ENCODE measurements at places on chromosomes 6 and 20.

DNA sequence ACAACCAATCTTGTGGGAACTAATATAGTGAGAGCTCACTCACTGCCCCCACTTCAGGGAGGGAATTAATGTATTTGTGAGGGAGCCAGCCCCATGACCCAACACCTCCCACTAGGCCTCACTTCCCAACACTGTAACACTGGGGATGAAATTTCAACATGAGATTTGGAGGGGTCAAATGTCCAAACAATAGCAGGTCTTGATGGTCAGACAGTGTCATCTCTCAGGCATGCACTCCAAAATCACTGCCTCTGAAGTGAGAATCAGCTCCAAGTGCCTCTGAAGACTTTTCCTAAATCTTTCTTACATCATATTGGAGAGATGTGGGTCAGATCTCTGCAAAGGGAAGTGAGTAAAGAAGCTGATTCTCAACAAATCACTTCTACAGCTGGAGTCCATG, 13.8 kb upstream of the SAYSD1 start:
- no peak for DNase-seq

DNA sequence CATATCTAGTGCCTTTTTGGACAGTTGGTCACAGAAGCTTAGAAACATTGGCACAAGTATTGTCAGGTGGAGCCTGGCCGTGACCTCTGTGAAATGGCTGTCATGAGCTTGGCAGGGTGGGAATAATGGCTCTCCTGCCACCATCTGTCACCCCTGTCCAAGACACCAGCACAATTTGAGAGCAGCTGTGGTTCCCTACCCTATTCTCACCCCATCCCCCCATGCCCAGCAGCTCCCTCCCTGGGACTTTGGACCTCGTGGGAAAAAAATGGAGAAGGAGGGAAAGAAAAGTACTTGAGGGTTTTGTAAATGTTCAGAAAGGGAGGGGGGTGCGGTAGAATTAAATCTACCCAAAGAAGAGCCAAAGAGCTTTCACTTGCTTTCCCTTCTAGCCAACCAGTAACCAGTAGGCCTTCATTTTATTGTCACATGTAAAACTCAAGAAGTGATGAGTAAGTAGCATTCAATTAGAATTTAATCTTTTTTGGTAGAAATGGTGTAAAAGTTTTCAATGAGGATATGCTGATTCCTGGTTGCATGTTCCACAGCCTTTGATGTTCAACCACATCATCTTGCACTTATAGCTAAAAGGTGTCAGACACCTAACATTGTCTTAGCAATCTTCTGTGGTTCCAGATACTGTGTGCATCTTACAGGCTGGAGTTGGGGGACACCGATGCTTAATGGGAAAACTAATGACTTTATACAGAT, 263.5 kb upstream of the TAB2 start:
- DNase-seq = no peak

DNA sequence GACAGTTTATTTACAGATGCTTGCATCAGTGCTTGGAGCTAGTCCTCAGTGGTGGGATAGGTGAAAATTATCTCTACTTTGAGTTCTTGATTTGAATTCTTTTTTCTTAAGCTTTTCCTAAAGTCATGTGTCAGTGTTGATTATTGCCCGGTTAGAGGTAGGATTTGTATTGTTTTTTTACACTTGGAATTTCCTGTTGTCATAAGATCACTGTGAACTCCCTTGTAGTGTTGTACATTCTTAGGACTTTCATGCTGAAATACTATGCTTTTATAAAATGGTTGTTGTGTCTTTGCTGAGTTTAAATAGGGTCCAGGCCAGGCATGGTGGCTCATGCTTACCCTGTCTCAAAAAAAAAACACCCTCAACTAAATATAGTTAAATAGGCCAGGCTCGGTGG, 20.3 kb downstream of the ASXL1 start:
- no peak for DNase-seq

GRCh38 chr20:18001131-18001921, 32.5 kb downstream of the MGME1 start:
- peak; percentile 44 for DNase-seq

- no peak for DNase-seq
Measured at GRCh38 chr6:89281779-89282246, 33.3 kb downstream of the GABRR2 start.

DNA sequence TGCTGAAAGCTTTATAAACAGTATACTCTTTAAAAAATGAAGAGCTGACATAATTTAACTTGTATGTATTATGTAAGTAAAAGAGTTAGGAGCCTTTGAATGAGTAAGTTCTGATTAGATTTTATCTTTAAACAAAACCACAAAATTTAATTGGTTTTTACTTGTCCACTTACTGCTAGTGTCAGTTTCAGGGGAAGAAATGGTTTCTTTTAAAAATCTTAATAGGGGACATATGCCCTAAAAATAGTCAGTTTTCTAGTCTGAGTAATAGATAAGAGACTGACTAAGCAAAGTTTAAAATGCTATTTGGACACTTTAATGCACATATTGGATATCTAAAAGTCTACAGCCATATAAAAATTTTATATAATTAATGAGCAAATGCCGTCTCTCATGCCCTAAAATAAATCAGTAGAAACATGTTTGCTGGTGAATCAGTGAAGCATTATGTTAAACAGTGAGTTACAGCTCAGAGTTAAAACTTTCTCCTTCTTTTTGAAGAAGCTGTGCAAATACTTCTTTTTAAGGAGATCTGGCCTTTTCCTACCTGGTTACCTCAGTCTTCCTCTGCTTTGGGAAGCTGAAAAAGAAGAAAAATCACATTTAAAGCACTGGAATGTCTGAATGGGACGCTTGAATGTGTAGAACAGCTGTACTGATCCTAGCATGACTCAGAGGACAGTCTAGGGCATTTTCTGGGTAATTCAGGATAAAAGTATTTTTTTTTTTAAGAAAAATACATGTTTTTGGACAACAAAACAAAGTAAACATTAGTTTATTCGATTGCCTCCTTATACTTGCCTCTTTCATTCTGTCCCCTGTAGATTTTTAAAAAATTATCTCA, 55.3 kb downstream of the CDH26 start:
- no peak for DNase-seq

GRCh38 chr6:16721977-16722376, 39.3 kb downstream of the ATXN1 start:
- DNase-seq = no peak

GRCh38 chr6:41315943-41316620, 19.3 kb upstream of the NCR2 start:
- DNase-seq = no peak

- no peak for DNase-seq
Measured at GRCh38 chr6:31354158-31354863, 2.7 kb downstream of the HLA-B start.

DNA sequence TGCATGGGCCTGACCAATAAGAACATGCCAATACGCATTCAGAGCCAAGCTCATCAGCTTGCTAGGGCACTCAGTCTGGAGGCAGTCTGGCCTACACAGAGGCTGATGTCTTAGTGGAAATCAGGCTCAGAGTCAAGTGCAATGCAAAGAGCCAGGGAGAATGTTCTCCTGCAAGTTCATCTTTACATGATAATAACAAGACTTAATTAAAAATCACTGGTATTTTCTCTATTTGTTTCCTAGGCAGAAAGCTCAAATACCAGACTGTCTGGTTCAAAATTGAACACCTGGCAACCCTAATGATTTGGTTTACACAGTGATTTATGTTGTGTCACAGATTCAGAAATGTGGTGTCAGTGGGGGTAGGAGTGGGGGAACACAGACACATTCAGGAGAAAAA, 689.3 kb upstream of the FLRT3 start:
- no peak for DNase-seq

DNA sequence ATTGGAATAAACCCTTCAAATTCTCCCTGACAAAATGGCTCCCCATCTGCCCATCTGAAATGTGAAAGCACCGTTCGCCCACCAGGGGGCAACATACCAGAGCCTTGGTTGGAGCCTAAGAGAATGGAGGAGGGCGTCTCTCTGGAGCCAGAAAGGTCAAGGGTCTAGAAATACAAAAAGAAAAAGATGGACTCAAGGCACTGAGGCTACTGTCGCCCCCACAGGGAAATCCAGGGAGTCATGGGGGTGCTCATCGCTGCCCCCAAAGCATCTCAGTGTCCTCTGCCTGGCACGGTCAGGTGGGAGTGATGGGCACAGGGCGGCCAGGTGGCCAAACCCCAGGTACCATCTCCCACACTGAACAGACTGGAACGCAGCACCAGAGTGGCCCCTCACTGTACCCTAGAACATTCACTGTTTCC, 136.3 kb downstream of the ZMYND8 start:
- DNase-seq = no peak

DNA sequence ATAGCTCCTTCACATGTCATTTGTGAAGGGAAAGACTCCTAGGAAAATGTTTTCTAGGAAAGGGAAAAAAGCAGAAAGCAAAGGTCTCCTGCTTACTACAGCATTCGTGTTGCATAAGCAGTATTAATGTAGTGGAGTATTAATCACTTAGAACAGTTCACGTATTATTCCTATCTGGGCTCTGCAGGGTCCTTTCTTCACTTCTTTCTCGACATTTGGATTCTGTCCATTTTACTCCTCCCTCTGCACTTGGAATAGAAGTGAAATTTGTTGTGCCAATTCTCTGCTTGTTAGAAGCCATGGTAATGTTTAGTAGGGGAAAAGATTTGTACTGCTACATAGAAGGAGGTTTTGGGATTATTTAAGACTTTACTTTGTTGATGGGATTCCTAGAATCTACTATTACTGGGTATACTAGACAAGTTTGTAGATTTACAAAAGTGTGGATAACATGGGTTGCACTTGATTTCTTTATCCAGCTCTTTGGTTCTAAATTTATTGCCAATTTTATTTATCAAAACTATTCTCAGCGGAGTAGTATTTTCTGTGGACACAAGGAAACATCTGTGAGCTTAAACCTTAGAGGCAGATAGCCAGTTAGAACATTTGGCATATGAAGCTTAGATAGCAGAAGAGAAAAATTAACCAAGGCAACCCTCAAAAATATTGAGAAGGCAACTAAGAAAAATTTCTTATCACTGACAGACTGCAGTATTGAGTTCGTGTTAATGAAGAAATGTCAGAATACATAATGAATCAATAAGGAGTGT, 108.4 kb upstream of the ESR1 start:
- DNase-seq = no peak

DNA sequence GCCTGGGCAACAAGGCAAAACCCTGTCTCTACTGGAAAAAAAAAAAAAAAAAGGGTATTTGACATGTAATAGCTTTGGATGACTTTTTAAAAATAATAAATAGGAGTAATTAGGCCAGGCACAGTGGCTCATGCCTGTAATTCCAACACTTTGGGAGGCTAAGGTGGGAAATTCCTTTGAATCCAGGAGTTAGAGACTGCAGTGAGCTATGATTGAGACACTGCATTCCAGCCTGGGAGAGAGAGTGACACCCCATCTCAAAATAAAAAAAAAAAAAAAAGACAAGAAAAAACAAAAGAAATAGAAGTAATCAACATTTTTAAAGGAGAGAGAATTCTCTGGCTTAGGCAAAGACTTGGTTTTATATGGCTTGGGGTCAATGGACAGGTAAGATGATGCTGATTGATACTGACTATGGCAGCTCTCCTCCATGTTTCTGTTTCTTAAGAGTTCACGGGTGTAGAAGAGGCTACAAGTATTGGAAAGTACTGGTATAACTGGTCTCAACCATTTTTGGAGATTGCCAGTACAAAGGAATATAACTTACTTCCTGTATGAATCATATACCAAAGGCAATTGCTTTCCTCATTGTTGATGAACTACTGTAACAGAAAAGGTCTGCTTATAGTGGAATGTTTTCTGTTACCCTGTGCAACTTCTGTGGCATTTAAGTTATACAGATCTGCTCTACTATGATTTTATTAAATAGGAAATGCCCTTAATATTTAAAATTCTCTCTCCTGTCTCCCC, 10.1 kb downstream of the MAP3K5 start:
- DNase-seq = no peak

DNA sequence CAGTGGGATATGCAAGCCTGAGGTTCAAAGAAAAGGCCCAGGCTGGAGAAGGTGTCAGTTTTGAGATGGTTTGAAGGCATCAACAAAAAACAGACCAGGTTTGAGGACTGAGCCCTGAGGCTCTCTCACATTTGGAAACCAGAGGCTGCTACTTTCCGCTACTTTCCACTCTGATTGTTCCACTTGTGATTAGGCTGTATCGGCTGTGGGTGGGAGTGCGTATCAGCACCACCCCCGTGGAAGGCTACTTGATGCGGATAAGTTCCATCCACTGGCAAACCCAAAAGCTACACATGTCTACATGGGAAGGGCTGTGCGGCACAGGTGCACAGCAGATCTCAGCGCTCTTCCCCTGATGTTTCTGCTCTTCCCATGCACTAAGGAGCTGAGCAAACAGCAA, 198.7 kb downstream of the GMPR start:
- no peak for DNase-seq

- no peak for DNase-seq
Measured at GRCh38 chr6:70221025-70221714, 81.7 kb downstream of the COL9A1 start.

GRCh38 chr6:148445620-148446019, 103.0 kb downstream of the SASH1 start:
- no peak for DNase-seq

- no peak for DNase-seq
Measured at GRCh38 chr6:142773859-142774648, 170.9 kb downstream of the HIVEP2 start.

GRCh38 chr20:53660947-53661381, 67.3 kb upstream of the ZNF217 start:
- DNase-seq = no peak

DNA sequence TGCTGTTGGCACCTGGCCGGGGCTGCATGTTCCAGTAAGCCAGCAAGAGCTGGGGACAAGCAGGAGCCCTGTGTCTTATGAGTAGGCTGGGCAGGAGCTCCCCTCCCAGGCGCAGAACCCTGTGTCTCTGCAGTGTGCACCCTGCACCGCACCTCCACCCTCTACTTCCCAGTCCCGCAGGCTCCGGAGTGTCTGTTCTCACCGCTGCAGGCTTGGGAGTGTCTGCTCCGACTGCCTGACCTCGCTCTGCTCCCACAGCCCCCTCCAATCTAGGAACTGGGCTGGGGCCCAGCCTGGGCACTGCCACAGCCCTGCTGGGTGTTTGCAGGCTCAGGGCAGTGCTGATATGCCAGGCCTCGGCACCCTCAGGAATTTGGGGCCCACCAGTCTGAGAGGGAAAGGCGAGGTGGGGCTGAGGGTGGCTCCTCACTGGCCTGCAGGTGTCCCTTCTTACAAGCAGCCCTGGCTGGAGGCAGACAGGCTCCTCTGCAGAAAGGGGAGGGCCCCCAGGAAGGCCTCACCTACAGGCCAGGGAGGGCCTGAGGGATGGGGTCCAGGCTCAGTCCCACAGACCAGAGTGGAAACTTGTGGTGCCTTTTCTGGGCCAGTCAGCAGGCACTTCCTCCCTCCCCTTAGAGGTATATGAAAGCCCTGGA, 871.6 kb upstream of the GJE1 start:
- DNase-seq = no peak

- no peak for DNase-seq
Measured at GRCh38 chr6:139981768-139982181, 607.3 kb upstream of the CITED2 start.

GRCh38 chr6:109069746-109070145, 24.9 kb downstream of the SESN1 start:
- no peak for DNase-seq

DNA sequence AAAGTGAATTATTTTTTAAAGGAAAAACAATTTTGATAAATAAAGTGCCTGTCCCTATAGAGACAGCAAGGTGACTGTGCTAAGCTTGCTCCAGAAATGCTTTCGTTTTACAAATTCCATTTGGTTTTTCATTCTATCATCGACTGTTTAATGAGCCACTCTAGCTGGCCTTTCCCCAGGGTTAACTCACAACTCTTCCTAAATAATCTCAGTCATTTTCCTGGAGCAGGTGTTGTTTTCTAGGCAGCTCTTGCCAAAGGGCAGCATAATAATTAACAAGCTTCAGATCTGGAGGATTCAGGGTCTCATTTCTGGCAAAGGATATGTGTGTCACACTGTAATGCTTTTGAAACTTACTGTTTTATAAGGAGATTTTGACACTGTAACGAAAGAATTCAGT, 184.2 kb downstream of the KHDC1L start:
- no peak for DNase-seq
